ENCODE measurements at places on chromosomes 6 and 20.

DNA sequence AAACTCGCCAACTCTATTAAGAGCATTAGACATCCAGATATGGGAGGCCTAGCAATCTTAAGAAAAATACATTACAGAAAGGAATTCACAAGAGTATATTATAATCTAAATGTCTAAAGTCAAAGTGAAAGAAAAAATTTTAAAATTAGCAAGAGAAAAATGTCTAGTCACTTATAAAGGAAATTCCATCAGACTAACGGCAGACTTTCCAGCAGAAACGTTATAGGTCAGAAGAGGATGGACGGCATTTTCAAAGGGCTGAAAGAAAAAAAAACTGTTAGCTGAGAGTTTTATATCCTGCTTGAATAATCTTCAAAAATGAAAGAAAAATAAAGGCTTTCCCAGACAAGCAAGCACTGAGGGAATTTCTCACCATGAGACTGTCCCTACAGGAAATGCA is 269.0 kb downstream of the HDGFL1 start:
- no peak for DNase-seq

DNA sequence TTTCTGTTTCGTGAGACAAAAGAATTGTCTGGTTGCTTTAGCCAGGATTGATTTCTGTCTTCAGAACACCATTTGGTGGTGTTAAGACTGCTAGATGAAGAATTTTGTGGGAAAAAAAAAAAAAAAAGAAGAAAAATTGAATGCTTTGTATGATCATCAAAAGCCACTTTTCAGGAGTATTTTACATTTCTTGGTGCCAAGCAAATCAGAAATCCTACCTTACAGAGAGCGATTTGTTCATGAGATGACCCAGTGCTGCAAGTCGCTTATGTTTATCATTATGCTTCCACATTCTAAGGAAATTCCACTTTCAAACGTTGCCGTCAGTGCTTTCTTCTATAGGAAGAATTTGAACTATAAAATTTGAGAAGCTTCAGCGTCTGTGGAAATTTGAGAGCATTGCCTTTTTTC is 228.7 kb downstream of the BCKDHB start:
- DNase-seq = no peak

DNA sequence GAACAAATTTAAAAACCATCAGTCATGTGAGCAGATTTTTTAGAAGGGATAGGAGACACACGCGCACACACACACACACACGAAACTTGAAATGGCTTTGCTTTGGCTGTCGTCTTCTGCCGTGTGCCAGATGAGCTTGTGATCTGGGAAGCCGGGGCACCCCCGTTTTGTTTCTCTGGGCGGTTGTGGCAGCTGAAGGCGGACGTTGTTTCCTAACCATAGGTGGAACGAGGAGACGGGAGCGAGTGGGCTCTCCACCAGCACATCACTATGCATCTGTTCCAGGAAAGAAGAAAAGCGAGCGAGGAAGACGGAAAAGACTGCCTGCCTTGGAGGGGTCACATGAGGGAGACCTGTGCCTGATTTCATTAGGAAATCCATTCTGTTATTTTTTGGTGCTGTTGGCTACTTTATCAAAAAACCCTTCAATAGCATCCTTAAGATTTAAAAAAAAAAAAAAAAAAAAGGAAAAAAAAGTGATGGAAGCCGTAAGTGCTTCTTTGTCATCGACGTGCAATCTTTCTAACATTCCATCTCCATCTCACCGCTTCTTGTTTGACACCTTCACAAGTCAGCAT is 142.1 kb downstream of the DTNBP1 start:
- DNase-seq = no peak

- no peak for DNase-seq
These were observed 5.9 kb upstream of the C20orf144 start for GRCh38 chr20:33656010-33656782.

DNA sequence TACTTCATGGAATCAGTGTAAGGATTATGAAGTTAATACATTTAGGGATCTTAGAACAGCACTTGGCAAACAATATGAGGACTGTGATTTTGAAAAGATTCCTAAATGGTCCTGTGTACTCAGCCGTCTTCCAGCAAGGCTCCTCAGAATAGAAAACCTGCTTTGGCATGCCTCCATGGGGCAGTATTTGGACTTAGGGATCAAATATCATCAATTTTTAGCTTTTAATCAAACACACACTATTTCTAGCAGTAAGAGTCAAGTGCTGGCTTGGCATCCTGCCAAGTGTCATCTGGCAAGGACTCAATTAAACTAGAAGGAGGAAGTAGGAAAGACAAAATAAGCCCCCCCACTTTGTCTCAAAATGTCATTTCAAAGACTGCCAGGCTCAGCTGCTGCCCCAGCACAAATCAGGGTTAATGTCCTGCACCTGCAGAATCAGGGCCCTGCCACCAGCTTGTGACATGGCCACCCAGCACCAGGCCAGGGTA is 40.8 kb downstream of the IYD start:
- DNase-seq = no peak

DNA sequence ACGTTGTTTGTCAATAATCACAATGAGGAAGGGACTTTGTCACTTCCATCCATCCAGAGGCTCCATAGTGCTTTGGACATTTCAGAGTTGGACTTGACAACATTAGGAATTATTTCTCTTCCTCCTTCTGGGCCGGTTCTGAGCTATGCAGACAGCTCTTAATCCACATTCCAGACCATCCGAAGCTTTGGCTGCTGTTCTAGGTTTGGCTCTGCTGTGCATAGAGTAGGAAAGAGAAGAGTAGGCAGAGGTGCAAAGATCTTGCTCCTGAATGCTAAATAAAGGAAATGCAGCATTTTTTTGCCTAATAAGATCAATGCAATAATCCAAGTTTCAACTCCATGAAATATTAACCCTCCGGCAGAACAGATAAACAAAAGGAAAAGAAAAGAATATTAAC is 251.8 kb upstream of the PRND start:
- peak; percentile 21 for DNase-seq

- DNase-seq = no peak
These were observed 37.0 kb downstream of the AKIRIN2 start for GRCh38 chr6:87664921-87665485.

GRCh38 chr6:133977983-133978895 is 25.2 kb downstream of the TBPL1 start:
- peak; percentile 38 for DNase-seq

GRCh38 chr6:33628401-33628964 is 7.4 kb downstream of the ITPR3 start:
- no peak for DNase-seq
